ENCODE measurements at places on chromosomes 2 and 18.
A peak's percentile ranks its signal among the peaks of the same experiment; 100 is the strongest.

DNA sequence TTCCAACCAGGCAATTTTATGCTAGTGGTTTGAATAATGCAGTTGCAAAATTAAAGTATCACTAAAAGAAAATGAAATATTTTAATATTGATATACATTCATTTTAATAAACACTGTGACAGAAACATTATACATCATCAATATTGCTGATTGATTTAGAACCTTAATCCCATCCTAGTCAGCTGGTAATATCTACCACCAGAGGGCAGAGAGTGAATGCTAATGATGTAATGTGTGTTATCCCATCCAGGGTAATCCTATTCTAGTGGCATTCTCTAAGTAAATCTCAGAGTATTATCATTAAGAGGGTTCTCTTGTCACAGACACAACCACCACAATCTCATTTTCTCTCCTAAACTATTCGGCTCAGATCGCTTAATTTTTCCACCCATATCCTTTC lies 477.4 kb downstream of the CPS1 start:
- no peak for DNase-seq

DNA sequence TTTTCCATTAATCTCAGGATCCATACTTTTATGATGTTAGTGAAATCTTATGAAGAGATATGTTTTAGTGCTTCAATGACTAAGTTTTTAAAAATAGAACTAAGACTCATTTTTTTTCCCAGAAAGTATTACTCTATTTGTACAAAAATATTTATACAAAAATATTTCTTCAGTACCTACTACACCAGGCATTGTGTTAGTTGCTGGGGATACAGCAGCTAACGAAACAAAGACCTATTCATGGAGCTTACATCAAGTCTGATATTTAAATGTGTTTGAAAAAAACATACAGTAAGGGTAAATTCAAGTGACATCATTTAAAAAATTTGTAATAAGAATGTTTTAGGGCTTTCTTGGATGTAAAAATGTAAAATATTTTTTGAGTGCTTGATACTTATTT lies 11.6 kb downstream of the VAPA start:
- no peak for DNase-seq

GRCh38 chr2:234243871-234244565 lies 193.5 kb downstream of the SPP2 start:
- DNase-seq = no peak

- DNase-seq = no peak
These were observed 15.1 kb upstream of the BOD1L2 start for GRCh38 chr18:57131782-57132181.

- no peak for DNase-seq
These were observed 33.9 kb downstream of the MAP3K20 start for GRCh38 chr2:173109253-173110188.

- DNase-seq = no peak
These were observed 17.9 kb downstream of the EML4 start for GRCh38 chr2:42186945-42187632.

DNA sequence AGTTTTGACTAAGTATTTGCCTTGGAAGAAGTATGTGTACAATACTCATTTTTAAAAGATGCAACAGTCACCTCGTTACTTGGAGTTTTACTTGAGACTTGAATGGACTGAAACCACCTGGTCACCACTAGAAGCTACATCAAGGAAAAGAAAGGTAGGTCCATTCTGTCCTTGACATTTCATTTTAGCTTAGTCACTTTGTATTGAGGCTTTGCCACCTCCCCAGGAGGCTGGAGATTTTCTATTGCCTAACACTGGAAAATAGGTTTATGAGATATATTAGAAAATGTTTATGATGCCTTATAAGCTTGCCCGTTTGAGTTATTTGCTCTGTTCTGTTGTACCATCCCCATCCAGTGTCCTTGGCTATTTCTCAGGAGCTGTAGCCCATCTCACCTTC lies 107.9 kb upstream of the ETAA1 start:
- no peak for DNase-seq

GRCh38 chr18:27865431-27865830 lies 311.5 kb downstream of the CDH2 start:
- DNase-seq = no peak

DNA sequence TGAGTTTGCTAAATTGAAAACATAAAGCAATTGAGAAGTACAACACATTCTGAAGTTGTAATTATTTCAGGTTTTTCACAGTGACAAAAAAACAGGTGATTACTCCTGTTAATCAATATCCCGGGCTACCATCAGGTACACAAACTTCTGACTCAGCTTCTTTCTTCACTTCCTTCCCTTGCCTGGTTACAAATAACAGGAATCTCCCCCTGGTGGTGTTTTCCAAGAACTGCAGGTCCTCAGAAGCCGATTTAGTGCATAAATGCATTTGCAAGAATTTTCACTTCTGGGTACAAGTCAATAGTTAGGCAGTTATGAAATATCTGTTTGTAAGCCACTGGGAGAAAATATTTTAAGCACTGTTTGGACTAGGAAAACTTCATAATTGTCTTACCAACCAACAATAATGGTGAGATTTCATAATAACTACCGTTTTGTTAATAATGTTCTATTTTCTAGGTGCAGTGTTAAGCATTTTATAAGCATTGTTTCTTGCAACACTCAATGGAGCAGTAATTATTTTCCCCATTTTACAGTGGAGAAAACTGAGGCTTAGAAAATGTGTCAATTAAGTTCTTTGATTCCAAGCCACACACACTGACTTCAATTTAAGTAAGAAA lies 12.4 kb upstream of the GMCL1 start:
- peak; percentile 54 for DNase-seq

DNA sequence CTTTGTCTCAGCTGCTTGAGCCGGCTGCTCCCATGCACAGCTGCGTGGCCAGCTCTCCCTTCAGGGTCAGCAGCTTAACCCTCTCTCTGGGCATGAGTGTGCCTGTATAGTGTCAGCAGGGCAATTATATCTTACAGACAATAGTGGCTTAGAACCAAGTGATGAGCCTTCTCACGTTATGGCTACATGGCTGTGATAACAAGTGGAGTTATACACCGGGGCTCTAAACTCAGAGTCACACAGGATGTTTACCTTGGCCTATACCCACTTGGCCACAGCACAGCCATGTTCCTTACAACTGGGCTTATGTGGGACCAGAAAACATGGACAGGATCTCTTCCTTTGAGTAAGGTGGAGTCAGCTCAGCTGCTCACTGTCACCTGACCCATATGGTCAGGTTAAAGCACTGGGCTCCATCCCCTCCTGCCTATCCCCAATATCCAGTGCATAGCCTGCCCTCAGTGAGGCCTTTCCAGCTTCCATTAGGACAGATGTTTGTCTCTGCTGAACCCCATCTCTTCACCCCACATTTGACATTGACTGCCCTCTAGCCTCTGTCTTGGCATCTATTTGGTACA lies 294.2 kb upstream of the NCKAP5 start:
- DNase-seq = no peak

DNA sequence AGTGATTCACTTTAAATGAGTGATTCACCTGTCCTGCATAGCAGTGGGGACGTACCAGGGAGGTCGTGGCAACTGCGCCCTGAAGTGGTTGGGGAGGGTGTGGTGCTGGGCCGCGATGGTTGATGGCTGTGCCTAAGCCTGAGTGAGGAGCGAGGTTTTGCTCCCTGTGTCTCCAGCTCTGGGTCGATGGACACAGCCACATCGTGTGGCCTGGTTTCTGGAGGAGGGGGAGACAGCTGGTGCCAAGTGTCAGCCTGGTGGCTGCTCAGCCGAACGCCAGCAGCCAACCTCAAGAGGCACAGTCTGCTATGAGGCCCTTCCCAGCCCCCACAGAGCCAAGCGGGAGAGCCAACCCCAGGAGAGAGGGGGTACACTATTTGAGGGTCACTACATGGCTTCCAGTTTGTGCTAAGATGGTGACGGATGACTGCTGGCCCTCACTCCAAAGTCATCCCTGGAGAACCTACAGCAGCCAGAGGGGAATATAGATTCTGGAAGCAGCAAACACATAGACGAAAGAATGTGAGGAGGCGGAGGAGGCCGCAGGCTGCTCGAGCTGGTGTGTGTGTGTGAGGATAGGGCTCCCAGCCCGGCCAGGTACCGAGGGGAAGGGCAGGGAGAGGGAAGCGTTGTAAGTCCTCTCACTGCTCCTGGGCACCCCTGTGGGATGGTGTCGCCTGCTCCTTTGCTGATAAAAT lies 58.6 kb upstream of the OTOF start:
- no peak for DNase-seq

DNA sequence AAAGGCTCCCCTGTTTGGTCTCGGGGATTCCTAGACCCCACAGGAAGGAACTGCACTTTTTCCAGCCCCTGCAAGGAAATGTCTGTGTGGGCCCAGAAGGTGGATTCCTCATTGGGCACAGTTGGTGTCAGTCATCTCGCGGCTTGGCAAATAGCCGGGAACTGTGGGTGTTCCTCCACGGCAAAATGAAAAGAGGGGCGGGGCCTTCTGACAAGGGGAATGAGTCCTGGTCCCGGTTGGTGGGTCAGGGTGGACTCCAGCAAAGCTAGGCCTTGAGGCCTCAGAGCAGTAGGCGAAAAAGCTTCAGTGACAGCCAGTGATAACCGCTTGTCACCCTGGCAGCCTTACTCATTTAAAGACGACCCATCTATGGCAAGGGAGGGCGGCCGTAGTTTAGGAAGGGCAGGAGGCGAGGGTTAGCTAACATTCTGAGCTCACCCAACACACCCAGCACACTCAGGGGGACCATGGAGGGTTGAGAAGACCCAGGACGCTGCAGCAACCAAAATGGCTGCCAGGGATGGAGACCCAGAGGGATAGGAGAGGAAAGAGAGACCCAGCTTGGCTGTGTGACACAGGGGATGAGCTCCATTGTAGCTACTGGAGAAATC lies 16.5 kb downstream of the SLC4A3 start:
- no peak for DNase-seq

GRCh38 chr2:27866237-27866636 lies 23.9 kb downstream of the RBKS start:
- no peak for DNase-seq

DNA sequence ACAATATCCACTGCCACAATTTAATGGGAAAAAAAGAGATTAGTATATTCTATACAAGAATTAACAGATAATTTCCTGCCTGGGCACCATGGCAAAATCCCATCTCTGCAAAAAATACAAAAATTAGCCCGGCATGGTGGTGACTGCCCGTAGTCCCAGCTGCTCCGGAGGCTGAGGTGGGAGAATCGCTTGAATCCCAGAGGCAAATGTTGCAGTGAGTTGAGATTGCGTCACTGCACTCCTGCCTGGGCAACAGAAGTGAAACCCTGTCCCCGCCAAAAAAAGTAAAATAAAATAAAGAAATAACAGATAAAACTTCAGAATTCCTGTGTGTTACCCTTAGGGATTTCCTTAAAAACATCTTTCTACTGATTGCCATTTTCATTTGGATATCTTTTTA lies 1194.8 kb upstream of the PIK3C3 start:
- no peak for DNase-seq

DNA sequence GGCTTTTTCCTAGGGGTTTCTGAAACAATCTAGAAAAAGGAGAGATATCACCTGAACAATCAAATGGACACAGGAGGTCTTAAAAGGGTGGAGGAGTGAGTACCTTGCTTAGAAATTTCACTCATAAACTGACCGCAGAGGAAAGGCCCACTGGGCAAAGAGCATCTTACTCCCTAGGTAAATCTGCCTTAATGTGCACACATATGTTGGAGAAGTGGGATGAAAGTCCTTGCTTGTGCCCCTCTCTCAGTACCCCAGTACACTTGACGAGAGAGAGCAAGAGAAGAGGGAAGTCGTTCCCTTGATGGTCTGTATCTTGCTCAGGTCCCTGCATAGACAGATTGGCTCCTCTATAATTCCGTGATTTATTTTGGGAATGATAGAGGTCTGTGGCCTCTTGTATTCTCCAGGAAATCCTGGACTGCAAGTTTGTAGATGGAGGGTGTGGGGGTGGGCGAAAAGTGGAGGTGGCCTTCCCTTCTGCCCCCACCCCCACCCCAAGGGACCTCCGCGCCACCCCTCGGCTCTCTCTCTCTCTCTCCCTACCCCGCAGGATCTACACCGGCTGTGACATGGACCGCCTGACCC lies 6.8 kb downstream of the TBR1 start:
- DNase-seq = no peak

Data from T-helper 9 cell (primary cell).